NCI-H1436 (cell line): ENCODE measurements at places on chromosomes 2 and 18.
A peak's percentile ranks its signal among the peaks of the same experiment; 100 is the strongest.

DNA sequence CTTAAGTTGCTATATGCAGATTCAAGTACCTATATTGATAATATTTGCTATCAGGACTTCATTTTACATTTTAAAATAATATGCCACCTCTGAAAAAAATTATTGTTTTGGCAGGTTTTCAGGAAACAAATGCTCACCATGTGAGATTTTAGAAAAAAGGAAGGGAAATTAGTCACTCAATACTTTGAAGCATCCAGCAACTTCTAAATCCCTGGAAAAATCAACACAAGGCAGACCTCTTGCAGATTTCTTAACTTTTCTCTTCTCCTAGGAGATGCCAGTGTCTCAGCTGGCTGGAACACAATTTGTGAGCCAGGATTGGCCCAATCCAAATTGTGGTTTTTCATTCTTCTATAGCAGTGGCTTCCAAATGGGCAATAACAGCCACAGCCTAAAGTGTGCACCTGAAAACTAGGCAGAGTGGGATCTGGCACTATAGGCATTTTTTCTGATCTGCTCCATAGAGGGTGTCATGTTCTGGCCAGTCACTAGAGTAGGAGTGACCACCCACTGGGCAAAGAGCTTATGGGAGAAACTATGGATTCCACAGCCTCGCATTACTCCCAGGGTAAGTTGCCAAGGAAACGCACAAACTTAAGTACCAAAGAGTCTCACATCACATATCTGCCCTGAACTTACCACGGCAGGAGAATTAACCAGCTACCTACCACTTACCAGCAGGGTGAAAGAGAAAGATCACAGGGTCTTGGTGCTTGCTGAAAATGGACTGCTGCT lies 28.1 kb upstream of the THOC1 start:
- no peak for DNase-seq

- no peak for DNase-seq
Observed at GRCh38 chr2:32399221-32399620, 42.4 kb downstream of the BIRC6 start.

- DNase-seq, result no peak
Observed at GRCh38 chr2:144943293-144943941, 423.5 kb upstream of the ZEB2 start.

DNA sequence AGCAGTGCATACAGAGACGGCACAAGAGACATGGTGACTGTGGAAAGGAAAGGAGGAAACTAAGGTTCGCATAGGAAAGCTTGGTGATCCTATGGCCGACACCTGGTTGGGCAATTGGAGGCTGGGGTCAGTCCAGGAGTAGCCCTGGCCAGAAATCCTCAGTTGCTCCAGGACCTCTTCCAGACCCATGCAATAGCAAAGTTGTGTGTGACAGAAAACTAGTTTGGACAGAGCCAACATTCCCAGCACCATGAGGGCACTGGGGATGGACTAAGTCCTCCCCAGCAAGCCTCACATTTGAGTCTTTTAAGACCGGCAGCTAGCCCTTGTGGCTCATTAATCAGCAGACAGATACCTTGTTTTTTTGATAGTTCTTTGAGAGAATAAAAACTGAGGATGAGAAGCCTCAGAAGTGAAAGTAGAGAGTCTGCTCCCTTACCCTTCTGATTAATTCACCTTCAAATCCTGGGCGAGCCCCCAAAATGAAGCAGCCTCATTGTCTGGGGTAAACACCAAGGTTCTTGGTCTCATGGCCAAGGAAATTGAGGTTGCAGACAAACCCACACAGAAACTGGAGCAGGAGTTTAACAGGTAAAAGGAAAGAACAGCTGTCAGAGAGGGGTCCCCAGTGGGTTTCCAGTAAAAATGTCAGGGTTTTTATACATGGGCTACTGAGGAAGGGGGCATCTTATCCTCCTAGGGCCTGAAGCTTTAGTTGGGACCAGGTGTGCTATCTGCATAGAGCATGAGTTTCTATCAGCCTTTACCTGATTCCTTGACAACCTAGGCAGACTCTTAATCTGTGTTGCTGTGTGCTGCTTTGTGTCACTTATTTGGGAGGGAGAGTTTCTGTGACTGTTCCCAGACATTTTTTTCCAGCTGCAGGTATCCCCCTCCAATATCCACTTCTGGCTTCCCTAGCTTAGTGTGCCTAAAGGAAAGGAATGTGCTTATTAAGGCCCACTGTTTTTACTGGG lies 39.1 kb downstream of the STK17B start:
- peak; percentile 7 for DNase-seq

DNA sequence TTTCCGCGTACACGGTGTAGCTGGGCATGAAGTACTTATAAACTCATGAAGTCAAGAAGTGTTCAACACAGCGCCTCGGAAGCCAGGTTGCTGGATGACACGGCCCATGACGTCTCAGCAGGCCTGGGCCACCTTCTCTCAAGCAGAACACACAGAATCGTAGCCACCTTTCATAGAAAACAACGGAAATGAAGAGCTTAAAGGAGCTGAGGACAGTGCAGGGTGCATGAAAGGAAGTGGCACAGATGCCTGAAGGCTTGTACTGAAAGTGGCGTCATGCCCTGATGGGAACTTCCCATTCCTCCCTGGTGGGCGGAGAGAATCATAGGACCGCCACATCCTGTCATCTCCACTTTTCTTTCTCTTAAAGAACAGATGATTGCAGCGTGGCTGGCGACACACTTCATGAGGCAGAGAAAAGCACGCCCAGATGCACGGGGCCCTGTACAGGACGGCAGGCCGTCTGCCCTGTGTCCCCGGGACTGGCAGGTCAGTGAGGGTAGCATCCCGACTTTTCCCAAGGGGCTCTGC lies 31.1 kb downstream of the HDAC4 start:
- no peak for DNase-seq

DNA sequence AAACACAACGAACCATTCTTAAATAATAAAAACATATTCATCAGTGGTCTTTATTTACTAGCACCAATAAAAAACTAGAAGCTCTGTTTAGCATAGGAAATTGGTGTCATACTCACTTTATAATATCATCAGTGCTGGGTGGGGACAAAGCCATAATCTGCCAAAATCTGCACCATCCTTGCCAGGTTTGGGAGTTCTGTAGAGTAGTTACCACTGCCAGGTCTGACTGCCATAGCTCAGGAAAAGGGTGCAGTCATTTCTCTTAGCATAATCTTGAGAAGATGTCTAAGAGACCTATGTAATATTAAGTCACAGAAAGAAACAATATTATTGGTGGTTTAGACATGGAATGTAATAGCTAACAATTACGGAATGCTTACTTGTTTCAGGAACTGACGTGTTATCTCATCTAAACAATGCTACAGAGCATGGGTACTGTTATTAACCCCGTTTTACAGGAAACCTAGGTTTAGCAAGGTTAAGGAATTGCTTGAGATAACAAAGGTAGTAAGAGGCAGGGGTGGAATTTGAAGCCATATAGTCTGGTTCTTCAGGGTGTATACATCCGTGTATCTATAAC lies 1.6 kb upstream of the MARCHF7 start:
- DNase-seq, result no peak

GRCh38 chr2:88608184-88608583 lies 19.1 kb downstream of the EIF2AK3 start:
- no peak for DNase-seq

GRCh38 chr2:44980751-44981713 lies 28.2 kb downstream of the SIX2 start:
- no peak for DNase-seq

GRCh38 chr2:188917632-188918031 lies 56.5 kb upstream of the COL3A1 start:
- no peak for DNase-seq

GRCh38 chr18:53025247-53025646 lies 685.2 kb downstream of the DCC start:
- DNase-seq, result no peak

- DNase-seq, result no peak
Observed at GRCh38 chr2:39403311-39403710, 33.8 kb downstream of the MAP4K3 start.

GRCh38 chr2:111246620-111247061 lies 125.9 kb downstream of the BCL2L11 start:
- DNase-seq, result no peak

- DNase-seq, result no peak
Observed at GRCh38 chr2:100945433-100945740, 56.7 kb upstream of the RPL31 start.

DNA sequence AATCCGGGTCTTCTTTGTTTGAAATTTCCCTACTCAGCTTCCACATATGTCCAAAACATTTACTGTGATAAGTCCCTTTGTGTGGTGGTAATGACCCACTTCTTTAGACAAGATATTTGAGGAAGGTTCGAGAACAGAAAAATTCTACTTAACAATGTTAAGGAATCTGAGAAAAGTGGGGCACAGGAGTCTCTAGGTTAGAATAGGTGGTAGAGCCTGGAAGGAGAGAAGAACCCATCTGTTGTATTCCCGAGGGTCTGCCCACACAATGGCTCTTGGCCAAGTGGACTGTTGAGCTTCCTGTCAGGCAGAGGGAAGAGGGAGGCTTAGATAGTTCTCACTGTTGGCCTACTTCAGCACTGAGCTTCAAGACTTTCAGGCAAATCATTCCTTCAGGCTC lies 4.3 kb downstream of the IGFBP2 start:
- no peak for DNase-seq

GRCh38 chr18:78813156-78813555 lies 166.5 kb upstream of the SALL3 start:
- no peak for DNase-seq

GRCh38 chr2:48668992-48669391 lies 51.3 kb downstream of the GTF2A1L start:
- no peak for DNase-seq

GRCh38 chr18:50327983-50328382 lies 40.5 kb upstream of the CXXC1 start:
- DNase-seq, result no peak

- DNase-seq, result no peak
Observed at GRCh38 chr2:12284037-12284436, 432.7 kb upstream of the TRIB2 start.

DNA sequence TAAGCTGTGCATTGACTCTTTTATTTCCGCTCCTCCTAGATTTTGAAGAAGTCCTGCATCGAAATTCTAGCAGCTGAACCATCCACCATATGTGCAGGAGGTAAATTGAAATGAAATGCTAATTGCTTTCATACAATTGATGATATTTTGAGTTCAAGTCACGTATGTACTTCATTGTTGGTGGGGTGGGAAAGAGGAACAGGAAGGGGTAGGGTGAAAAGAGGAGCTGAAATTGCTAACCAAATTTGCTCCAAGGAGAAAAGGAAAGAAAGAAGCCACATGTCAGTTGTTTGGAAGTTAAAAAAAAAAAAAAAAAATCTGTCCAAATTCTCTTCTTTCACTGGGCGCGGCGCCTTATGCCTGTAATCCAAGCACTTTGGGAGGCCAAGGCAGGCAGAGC lies 77.8 kb downstream of the ANTXR1 start:
- no peak for DNase-seq

GRCh38 chr2:64101141-64101591 lies 43.1 kb downstream of the PELI1 start:
- no peak for DNase-seq

DNA sequence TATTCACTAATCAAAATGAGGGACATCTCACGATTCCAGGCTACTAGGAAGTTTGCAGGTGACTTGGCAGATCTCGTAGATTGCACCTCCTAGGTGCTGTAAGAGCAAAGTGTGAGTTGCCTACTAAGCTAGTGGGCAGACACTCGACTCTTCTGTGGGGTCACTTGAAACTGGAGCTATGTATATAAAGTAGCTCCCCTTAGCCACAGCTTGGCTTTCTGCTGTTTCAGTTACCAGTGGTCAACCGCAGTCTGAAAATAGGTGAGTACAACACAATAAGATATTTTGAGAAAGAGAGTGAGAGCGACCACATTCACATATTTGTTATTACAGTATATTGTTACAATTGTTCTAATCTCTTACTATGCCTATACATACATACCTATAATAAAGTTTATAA lies 23.3 kb downstream of the CTAGE1 start:
- DNase-seq, result no peak

DNA sequence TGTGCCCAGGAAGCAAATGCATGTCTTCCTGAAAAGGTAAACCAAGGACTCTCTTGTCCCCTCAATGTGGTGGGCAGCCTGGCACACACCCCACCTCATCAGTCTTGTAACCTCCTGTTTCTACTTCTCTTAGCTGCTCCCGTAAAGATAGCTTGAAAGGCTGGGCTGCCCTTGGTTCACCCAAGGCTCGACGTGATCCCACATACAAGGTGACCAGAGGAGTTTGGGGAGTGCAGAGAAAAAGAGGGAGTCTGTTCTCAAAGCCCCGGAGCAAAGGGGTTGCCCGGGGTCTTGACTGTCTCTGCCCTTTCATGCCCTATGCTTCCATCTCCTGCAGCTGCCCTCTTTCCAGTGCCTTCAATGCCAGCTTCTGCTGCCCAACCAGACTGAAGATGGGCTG lies 18.3 kb upstream of the FOSL2 start:
- DNase-seq, result no peak

DNA sequence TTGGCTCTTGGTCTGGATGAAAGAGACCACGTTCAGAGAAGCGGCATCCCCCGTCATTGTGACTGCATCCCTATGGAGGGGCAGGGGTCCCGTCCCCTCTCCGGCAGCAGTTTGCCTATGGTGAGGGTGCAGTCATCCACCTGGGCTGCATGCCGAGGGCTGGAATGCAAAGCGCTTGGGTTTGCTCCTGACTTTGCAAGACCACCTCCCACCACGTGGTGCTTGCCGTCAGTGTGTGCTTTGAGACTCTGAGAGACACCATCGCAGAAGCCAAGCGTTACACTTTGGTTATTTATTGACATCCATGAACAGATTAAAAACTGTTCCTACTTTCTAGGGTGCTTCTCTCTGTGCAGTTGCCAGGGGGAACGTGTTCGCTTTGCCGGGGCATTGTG lies 59.5 kb downstream of the SH3RF3 start:
- DNase-seq, result no peak

- no peak for DNase-seq
Observed at GRCh38 chr2:140164449-140164848, 1384.3 kb upstream of the NXPH2 start.

DNA sequence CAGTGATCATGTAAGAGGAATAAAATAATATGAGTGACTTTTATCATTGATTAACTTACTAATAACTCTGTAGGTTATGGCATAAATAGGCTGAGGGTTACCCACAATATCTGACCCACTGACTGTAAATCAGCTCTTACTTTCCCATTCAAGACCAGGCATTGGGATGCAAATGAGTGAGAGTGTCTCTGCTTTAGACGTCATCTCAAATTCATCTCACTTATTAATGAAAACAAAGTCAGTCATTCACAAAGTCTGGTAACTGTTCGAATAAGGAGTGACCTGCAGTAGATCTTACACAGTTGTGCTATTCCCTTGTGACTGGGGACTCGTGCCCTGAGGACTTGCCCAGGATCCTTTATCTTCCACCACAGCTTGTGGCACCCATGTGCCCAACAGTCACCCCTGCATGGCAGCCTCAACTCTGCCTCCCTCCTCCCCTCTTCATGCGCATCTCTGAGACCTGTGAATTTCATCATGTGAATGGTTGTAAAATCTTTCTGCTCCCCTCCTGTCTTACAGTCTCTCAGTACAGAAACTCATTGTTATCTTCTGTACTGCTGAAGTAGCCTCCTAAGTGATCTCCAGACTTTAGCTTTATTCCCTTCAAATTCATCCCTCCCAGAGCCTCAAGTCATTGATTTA lies 131.4 kb downstream of the ARHGAP28 start:
- DNase-seq, result no peak

- DNase-seq, result no peak
Observed at GRCh38 chr18:50298443-50299284, 11.2 kb upstream of the CXXC1 start.
